Muscle of leg (tissue), 16 donors: ENCODE measurements at places on chromosomes 3 and 15.
A peak's percentile ranks its signal among the peaks of the same experiment; 100 is the strongest.

- peaks cover 56% of the 10 kb centered on the region for H3K4me1 ChIP-seq
- H3K27ac ChIP-seq = peak overlapping the region; percentile 10
- peaks cover 2% of the 10 kb centered on the region for H3K27me3 ChIP-seq
- H3K4me3 ChIP-seq = no peak overlapping the region
These were observed 7.3 kb downstream of the GRIP2 start for GRCh38 chr3:14532691-14533456.

DNA sequence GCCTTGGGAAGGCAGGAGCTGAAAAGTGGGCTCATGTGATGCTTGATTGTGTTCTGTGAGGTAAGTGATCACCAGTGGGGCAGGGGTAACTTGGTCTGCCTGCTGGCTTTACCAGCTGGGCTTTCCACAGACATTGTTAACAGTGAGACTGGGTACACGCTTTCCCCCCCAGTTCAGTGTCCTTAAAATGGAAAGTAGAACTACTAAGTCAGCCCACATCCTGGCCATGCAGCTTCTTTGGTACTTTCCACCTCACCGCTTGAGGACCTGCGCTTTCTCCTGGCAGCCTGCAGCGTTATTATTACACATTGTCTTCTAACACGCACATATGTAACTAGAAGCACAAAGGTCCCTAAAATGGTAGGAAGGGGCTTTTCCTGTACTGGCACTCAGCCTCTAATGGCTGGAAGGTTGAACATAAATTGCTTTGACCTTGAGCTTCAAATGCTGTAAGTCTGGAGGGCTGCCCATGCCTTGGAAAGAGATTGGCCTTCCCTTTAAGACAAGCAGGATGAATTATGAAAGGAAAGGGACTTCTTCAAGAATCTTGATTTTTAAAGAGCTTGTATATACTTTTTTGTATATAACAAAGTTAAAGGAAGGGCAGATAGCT, 216.1 kb upstream of the ROPN1 start:
- H3K36me3 ChIP-seq = no peaks in the 10 kb centered on the region
- H3K27ac ChIP-seq = no peak overlapping the region
- no peak overlapping the region for H3K4me3 ChIP-seq
- DNase-seq = peak; percentile 9
- no peaks in the 10 kb centered on the region for H3K27me3 ChIP-seq
- H3K4me1 ChIP-seq = peaks cover under 1% of the 10 kb centered on the region

- H3K4me3 ChIP-seq = no peak overlapping the region
- no peaks in the 10 kb centered on the region for H3K4me1 ChIP-seq
- DNase-seq = no peak
- H3K27ac ChIP-seq = no peak overlapping the region
- H3K36me3 ChIP-seq = no peaks in the 10 kb centered on the region
- H3K27me3 ChIP-seq = no peaks in the 10 kb centered on the region
These were observed 8.7 kb upstream of the PTX3 start for GRCh38 chr3:157427901-157428300.

- no peak overlapping the region for H3K4me3 ChIP-seq
- H3K27ac ChIP-seq = no peak overlapping the region
- H3K4me1 ChIP-seq = no peaks in the 10 kb centered on the region
These were observed 86.3 kb upstream of the RASGRP1 start for GRCh38 chr15:38650936-38651327.

DNA sequence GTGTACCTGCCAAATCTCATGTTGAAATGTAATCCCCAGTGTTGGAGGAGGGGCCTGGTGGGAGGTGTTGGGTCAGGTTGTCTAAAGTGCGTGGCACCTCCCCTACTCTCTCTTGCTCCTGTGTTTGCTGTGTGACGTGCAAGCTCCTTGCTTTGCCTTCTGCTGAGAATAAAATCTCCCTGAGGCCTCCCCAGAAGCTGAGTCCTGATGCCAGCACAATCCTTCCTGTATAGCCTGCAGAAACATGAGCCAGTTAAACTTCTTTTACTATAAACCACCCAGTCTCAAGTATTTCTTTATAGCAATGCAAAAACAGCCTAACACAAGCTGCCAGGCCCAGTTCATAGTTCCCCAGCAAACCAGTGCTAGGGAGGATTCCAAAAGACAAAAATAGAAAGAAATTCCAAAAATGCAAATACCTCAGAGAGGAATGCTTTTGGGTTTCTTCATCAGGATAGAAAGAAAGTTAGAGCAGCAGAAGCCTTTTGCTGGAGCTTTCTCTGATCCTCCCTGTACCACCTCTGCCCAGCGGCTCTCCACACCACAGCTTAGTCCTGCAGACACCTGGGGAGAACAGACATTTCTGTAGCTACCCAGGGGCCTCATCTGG, 25.9 kb upstream of the CDV3 start:
- H3K36me3 ChIP-seq = no peaks in the 10 kb centered on the region
- H3K4me3 ChIP-seq = no peak overlapping the region
- peak; percentile 82 for DNase-seq
- peaks cover 14% of the 10 kb centered on the region for H3K4me1 ChIP-seq
- H3K27me3 ChIP-seq = no peaks in the 10 kb centered on the region
